ENCODE measurements at places on chromosomes 3 and 15.

DNA sequence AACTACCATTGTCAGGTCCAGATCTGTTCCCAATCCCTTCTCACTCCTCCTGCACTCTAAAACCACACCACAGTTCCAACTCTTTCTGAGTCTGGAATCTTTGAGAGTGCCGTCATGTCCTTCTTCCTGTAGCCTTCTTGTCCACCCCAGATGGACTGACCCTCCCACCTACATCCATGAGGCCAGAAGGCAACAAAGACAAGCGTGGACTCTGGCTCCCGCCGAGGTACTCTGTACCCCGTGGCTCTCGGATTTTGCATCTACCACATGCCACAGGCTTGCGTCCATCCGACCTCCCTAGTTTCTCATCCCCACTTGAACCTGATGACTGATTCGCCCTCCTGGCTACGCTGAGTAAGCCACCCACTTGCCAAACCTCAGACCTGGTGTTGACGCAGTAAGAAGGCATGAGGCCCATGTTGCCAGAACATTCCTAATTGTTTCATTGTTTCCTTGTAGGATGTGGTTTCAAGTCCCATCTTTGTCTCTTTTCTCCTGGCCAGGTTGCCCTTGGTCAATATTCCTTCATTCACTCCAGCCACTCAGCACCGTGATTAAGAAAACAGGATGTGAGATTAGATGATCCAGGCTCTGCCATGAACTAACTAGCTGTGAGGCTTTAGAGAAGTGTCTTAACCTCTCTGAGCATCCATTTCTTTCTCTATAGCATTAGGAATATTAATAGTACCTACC lies 1.1 kb upstream of the ZBTB38 start:
- DNase-seq: no peak

- DNase-seq: no peak
These were observed 14.5 kb downstream of the SPTBN5 start for GRCh38 chr15:41879321-41879845.

DNA sequence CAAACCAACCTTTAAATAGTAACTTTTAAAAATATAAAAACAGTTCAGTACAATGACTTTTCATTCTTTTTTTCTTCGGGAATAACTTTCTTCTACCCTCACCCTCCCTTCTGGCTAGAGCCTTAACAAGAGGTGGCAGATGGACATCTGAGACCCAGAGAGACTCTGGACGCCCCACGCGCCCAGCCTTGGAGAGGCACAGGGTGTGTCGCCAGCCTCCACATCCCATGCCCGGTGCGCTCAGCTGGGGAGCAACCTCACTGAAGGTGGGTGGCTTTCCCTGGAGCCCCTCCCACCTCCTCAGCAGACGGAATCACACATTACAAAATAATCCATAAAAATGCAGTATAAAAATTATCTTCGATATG lies 49.5 kb downstream of the TLE3 start:
- no peak for DNase-seq

GRCh38 chr15:63022181-63022580 lies 20.4 kb upstream of the TPM1 start:
- DNase-seq: no peak

DNA sequence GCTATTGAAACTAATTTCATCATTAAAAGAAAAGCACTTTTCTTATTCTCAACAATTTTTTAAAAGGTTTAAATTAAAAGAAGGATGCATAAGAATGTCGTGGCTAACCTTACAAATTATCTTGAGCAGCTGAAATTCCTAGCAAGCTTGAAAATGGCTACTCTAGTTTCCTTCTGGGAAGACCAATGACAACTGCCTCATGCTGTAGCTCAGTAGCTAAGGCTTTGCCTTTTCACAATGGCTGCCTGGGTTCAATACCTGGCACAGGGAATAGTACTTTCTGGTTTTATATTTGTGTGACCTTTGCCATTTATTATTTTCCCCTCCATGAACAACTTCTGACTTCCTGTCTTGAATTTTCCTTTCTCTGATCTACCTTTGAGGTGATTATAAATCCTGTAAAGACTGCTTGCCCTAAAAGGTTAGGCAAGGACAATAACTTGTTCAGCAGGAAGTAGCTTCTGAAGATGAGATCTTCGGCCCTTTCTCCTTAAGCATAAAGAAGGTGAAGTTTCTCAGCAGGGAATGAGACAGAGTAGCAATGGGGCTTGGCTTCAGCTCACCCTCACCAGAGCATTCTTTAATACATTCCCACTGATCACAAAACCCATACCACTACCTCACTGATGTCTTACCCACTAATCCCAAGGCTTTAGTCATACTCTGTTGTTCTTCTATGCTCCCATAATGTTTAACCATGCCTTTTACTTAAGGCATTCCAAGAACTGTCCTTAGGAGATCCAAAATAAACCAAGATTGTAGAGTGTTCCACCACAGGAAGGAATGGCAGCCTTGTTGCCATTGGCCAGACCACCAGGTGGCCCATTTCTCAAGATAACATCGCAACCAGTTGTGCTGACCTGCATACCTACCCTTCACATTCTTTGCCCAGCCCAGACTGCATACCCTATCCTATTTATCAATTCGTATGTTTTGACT lies 276.8 kb downstream of the ULK4 start:
- no peak for DNase-seq

DNA sequence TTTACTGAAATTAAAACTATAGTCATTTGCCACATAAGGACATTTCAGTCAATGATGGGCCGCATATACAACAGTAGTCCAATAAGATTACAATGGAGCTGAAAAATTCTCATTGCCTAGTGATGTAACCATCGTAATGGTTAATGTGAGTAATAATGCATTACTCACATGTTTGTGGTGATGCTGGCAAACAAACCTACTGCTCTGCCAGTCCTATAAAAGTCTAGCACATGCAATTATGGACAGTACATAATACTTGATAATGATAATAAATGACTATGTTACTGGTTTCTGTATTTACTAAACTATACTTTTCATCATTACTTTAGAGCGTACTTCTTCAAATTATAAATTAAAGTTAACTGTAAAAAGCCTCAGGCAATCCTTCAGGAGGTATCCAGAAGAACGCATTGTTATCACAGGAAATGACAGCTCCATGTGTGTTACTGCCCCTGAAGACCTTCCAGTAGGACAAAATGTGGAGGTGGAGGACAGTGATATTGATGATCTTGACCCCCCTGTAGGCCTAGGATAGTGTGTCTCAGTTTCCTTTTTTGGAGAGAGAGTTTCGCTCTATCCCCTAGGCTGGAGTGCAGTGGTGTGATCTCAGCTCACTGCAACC lies 102.7 kb downstream of the ATP1B3 start:
- DNase-seq: no peak

DNA sequence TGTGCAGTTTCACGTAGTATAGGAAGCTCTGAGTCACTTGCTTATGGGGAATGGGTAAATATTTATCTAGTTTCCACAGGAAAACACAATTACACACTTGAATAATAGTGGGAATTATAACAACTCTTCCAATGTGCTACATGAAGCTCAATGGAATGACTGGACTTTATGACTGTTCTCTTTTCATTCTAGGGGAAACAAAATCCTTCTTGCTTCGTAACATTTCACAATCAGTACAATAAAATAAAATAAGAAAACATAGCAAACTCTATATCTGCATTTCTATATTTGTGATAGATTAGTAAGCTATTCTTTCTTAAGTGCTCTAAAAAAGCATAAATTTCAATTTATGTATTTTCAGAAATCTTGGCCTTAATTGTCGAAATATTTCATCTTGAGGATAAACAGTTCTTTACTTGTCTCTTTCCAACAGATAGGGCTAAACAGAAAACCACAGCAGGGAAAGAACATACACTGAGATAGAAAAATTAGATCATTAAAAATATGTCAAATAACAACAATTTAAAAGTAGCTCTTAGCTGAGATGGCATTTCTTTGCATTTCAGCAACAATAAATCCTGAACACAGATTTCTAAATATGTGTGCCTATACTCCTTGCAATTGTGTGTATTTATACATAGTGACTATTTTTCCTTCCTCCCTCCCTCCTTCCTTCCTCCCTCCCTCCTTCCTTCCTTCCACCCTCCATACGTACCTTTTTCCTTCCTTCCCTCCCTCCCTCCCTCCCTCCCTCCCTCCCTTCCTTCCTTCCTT lies 395.5 kb upstream of the KCNMB2 start:
- DNase-seq: no peak

Measured in stimulated activated CD8-positive, alpha-beta memory T cell treated with anti-CD3 and anti-CD28 coated beads, Interleukin-2, amount 100 ng/mL, for 1 hour (primary cell).